ENCODE measurements at places on chromosomes 11 and 22.

DNA sequence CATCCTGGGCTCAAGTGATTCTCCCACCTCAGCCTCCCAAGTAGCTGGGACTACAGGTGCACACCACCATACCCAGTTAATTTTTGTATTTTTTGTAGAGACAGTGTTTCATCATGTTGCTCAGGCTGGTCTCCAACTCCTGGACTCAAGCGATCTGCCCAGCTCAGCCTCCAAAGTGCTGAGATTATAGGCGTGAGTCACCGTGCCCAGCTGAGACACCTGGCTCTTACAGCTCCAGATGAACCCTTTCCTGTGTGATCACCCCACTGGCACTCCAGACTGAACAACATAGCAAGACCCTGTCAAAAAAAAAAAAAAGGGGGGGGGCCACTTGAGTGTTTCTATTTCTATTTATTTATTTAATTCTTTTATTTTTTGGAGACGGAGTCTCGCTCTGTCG lies 1.0 kb upstream of the ADSL start:
- no peak for DNase-seq

DNA sequence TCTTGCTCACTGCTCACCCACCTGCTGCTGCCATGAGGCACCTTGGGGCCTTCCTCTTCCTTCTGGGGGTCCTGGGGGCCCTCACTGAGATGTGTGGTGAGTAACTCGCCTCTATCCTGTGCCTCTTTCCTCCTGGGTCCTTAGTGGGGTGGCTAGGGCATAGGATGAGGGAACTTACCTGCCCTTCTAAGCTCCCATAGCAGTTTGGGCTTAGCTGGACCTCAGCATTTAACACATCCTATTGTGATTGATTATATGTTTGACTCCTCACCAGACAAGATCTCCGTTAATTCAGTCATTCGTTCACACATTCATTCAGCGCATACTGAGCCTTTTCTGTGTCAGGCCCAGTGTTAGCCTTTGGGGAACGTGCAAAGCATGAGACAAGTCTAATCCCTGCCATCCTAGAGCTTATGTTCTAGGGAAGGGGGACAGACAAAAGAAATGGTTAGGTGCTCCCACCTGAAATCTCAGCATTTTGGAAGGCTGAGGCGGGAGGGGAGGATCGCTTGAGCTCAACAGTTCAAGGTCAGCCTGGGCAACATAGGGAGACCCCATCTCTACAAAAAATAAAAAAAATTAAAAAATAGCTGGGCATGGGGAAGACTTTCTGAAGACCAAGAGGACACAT lies 441 bp downstream of the TCN2 start:
- DNase-seq = no peak

GRCh38 chr11:37512156-37512780 lies 914.2 kb upstream of the RAG2 start:
- DNase-seq = no peak

DNA sequence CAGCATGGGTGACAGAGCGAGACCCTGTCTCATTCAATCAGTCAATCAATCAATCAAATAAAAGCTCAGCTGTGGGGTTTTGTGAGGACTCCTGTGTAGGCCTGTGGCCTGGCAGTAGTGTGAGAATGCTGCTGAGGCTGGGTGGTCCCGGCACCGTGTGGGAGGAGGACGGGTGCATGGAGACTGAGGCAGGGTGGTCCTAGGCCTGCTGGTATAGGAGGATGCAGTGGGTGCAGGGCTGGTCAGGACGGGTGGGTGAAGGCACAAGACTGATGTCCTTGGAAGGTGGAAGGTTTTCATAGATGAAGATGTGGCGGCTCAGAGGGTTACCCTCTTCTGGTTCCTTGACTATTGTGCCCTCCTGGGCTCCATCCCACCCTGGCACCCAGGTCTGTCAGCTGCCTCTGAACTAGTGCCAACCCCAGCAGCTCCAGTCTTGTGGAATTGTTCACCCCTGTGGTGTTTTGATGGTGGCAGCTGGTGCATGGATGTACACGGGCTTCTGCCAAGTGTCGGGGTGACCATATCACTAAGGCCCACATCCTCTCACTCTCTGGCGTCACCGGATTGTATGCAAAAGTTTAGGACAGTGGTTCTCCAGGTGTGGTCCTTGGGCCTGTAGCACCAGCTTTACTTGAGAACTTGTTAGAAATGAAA lies 23.7 kb downstream of the TANGO2 start:
- DNase-seq = no peak
